Mucosa of gallbladder (tissue), 1 donor: ENCODE measurements at places on chromosomes 13 and 19.

- no peak for DNase-seq
Measured at GRCh38 chr19:6287269-6287885, 7.6 kb upstream of the MLLT1 start.

GRCh38 chr13:20400774-20401173 is 124.9 kb downstream of the CRYL1 start:
- DNase-seq, result no peak

- DNase-seq, result no peak
Measured at GRCh38 chr19:4575267-4576015, 16.0 kb upstream of the SEMA6B start.

DNA sequence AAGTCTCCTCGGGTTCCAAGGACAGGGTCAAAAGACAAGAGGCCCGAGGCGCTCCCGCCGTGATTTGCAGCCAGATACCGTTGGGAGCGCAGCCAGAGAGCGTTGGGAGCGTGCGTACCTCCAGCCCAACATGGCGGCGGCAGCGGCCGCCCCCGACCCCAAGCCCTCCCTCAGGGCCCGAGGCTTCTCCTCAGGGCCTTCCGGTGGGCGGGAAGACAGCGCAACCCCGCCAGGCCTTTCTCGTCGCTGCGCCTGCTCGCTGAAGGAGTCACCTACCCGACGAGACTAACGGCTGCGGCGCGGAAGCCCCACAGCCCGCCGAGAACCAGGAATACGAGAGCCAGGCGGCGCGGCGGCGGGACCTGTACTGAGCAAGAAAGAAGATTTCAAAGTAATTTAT is 3.2 kb upstream of the ZNF850 start:
- DNase-seq, result no peak

GRCh38 chr13:102693250-102693649 is 1.6 kb downstream of the METTL21C start:
- no peak for DNase-seq

DNA sequence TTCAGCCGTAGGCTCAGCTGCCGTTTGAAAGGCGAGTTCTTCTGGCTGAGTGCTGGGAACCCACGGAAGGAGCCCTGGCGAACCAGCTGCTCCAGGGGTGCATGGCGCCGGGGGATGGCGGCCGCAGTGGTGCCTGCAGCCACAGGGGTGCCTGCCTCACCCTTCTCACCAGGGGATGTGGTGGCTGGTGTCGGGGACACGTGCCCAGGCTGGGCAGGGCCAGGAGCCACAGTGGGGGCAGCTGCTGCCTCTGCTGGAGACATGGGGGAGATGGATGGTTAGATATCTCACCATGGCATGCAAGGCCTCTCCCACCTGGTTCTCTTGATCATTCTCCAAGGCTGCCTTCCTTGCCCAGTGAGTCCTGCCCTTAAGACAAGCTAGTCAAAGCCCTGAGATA is 17.1 kb downstream of the NUMBL start:
- DNase-seq, result no peak
